ENCODE measurements at places on chromosomes 5 and 9.

- H3K27ac ChIP-seq = peak overlapping the region; percentile 46
- H3K4me1 ChIP-seq = no peaks in the 10 kb centered on the region
- no peak for DNase-seq
- no peaks in the 10 kb centered on the region for H3K27me3 ChIP-seq
- H3K4me3 ChIP-seq = no peak overlapping the region
Observed at GRCh38 chr5:132825834-132826391, 4.5 kb downstream of the SHROOM1 start.

- H3K27ac ChIP-seq = no peak overlapping the region
- no peak overlapping the region for H3K4me3 ChIP-seq
- H3K4me1 ChIP-seq = no peaks in the 10 kb centered on the region
- H3K36me3 ChIP-seq = no peaks in the 10 kb centered on the region
Observed at GRCh38 chr5:42483472-42484154, 60.4 kb downstream of the GHR start.

DNA sequence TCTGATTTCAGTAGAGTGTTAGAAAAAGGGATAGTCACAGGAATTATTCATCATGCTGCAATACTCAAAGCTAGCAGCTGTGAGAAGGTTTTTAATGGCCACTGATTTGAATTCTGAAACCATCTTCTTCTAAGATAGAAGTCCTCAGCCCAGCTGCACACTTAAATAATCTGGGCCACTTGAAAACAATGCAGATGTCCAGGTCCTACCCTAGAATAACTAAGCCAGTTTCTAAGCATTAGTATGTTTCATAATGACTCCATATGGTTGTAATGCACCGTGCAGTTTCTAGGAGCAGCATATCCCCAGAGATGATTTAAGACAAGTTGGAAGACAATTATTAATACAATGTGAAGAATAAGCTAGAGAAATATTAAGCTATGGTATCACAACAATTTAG, 159.9 kb upstream of the FBXL17 start:
- H3K27ac ChIP-seq = no peak overlapping the region
- DNase-seq = no peak
- H3K4me1 ChIP-seq = no peaks in the 10 kb centered on the region
- no peak overlapping the region for H3K4me3 ChIP-seq

DNA sequence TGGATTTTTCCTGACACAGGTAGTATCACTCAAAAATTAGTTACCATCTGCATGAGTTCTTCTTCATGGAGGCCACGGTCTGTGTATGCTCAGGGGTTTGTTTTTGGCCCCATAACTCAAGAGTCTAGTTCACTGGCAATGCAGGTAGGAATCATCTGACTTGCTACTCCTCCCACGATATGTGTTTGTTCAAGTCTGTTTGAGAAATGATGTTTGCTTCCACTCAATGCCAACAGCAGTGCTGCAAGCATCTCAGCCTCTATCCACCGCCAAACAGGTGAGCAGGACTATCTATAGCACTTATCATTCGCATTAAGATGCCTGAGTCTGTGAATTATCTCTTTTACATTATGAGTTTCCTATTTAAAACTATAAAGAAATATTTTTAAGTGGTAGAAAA, 264.8 kb upstream of the PTGER4 start:
- no peak for DNase-seq
- H3K4me3 ChIP-seq = no peak overlapping the region
